CD4-positive, alpha-beta T cell treated with Interleukin-21 for 1 hour (primary cell): ENCODE measurements at places on chromosomes 3 and 15.

DNA sequence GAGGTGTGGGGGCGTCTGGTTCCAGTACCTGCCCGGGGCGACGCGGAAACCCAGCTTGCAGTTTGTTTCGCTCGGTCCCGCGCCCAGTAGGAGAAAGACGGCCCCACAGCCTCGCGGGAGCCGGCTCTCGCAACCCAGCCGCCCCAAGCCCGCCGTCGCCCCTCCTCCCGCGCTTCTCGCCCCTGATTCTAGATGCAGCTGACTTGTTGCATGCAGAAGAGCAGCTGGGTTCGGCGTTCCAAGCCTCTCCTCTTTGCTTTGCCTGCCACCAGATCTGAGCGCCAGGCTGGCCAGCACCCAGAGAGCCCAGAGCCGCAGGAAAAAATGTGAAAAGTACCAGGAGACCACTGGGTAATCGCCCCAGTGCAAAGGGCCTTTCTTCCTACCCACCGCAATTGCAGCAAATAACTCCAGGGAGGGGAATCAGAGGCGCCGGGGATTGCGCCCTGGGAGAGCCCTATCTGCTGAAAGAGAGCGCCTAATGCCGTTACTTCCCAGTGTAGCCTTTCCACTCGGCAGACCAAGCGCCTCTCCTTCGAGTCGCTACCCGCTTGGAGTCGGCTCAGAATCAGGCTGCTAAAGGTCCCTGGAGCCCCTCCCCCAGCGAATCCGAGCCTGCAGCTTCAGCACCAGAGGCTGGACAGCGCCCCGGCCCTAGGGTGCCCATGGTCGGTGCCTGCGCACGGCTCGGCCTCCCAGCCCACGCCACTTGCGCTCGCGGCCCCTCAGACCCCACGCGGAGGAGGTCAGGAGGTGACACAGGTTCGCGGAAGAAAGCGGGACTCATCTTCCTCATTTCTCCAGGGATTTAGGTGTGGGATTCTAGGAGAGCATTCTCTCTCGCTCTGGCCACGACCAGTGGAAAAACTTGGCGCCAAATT lies 15.7 kb upstream of the AEN start:
- peak; percentile 41 for DNase-seq

GRCh38 chr15:54675241-54675640 lies 521.5 kb downstream of the RSL24D1 start:
- no peak for DNase-seq

DNA sequence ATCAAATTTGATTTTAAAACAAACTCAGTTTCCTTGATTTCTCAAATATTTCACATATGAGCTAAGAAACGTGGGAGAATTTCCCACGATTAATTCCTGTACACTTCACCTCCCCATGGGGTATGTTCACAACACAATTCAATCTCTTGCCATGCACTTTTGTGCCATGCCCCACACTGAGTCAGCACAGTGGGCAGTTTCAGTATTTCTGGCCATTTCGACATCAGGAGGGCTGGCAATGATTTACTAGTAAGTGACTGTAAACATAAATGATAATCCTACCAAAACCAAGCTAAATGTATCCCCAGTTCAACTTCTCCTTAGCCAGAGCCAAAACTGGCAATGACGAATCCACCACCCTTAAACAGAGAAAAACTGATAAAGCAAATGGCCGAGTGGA lies 293.6 kb downstream of the FGF12 start:
- DNase-seq, result no peak

DNA sequence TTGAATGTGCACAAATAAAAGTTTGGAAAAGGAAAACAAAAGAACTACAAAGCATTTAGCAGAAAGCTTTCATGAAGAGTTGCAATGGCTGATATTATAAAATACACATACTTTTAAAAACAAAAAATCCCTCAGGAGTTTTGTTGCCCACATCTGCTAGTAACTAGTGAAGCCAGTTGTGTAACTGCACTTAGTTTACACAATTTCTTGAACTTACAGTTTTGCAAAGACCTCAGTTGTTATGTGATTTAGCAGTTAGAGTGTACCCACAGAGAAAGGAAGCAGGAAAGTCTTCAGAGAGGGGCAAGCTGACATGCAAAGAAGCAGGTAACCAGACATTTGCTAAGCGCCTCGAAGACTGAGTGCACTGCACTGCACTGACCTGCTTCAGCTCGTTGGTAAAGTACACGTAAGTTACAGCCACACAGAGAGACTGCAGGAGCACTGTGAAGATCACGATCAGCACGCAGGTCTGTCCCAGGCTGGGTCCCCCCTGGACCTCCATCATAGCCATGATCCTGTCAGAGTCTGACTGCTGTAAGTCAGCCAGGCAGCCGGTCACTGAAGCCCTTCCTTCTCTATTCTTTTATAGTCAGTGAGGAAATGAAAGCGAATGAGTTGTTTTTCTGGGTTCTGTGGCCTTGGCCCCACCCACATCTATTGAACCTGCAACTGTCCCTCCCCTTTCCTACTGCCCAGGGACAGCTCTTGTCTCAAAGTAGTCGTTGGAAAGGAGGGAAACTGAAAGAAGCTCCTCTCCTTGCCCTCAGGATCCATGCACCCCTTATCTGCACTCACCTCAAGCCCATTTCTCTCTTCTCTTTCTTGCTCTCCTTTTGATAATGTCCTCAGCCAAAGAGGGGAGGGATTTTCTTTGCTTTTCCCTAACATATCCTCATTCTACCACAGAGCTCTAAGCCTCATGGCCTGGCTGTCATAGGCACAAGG lies at the start of gene TNFSF10:
Gene TNFSF10, minus strand, starts transcription at position 560 of the 948 bp plus-strand sequence. Its CDS starts 46 bp downstream, at position 514.
- DNase-seq, result peak; percentile 80

DNA sequence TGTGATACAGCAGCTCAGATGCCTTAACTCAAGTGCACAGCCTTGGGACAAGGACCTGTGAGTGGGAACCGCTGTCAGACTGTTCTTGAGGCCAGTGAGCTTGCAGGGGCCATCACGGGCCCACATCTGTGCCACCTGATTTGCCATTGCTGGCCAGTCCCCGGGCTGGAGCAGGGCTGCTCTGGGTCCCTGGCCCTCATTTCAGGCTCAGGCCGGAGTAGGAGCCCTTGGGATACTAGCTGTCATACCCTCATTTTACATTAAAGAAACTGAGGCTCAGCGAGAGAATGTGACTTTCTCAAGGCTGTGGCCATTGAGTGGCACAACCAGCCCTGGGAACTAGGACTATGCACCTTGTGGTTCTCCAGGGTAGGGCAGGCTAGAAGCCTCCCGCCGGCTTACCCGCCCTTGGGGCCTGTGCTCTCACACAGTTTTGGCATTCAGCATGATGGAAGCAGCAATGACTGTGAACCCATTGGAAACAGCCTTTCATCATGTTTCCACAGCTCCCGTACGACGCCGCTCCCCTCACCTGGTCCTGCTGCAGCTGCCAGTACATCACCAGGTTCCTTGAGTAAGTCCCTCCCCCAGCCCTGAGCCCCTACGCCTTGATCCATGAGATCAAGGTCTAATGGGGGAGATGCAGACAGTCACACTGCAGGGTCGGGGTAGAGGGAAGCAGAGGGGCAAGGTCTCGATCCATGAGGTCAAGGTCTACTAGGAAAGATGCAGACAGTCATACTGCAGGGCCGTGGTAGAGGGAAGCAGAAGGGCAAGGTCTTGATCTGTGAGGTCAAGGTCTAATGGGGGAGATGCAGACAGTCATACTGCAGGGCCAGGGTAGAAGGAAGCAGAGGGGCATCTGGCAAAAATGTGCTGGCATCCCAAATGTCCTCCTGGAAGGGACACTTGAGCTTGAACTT lies 42.2 kb downstream of the GOLGA6L10 start:
- DNase-seq, result no peak

GRCh38 chr3:161694682-161695564 lies 198.3 kb downstream of the OTOL1 start:
- no peak for DNase-seq

DNA sequence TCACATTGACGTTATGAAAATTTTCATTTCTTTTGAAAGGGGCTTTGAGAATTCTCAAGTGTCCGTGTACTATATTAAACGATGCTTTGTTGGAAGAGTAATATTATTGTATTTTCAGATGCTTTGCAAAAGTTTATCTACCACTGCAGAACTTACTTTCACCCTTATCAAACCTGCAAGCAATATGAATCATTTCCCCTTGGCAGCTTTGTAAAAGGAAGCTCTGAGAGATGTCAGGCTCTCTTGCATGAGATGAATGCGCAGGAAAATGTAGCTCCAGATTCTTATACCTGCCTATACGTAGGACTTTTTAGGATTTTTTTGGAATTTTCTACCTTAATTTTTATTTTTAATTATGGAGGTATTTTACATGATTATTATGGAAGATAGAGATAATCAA lies 34.5 kb downstream of the GPD1L start:
- no peak for DNase-seq

DNA sequence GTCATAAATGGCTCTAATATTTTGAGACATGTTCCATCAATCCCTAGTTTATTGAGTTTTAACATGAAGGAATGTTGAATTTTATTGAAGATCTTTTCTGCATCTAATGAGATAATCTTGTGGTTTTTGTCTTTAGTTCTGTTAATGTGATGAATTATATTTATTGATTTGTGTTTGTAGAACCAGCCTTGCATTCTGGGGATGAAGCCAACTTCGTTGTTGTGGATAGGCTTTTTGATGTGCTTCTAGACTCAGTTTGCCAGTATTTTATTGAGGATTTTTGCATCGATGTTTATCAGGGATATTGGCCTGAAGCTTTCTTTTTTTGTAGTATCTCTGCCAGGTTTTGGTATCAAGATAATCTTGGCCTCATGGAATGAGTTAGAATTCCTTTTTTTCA lies 72.0 kb upstream of the CD96 start:
- DNase-seq, result no peak

DNA sequence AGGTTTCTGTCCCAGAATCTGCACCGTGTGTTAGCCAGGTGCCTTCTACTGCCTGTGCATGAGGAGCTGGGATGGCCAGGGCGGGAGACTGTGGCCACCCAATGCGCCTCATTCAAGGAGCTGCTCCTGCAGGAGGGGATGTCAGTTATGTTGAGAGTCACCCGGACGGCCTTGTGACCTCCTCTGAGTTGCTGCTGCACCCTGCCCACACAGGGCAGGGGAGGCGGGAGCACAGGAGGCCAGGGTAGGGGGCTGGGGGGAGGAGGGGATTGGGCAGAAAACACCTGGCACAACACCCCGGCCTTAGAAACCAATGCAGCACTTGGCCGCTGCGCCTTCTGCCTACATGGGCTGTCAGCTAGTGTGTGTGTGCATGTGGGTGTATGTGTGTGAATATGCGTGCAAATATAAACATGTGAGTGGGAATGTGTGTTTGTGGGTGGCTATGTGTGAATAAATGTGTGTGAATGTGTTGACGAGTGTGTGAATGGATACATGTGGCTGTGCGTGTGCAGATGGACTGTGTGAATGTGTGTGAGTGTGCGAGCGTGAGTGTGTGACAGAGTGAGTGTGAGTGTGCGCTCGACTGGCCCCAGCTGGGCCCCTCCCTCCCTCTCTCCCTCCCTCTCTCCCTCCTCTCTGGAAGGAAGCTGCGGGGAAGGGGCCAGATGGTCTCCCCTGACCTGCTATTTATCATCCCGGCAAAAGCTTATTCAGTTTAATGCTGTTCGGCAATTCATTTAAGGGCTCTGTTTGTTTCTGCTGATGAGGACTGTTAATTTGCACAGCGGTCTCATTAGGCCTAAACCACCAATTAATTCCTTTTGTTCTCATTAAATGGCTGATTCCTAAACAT lies 106.9 kb downstream of the TLE3 start:
- DNase-seq, result no peak

DNA sequence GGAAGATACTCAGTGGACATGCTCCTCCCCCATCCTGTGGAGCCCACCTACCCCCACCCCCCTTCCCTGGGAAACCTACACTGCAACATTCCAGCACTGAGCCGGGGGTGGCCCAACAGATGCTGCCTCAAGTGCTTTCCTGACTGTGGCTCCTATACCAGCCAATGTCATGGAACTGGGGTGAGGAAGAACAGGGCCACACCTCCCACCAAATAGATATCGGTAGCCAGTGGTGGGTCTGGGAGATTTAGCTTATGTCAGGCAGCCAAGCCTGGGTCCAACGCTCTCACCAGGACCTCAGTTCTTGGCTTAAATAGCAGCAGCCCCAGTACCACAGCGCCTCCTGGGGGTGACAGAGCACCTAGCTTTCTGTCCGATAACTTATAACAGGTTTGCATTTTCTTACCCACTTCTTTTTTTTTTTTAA lies 30.3 kb downstream of the CDC25A start:
- peak; percentile 51 for DNase-seq

GRCh38 chr3:128557531-128558280 lies 64.7 kb upstream of the GATA2 start:
- DNase-seq, result no peak

DNA sequence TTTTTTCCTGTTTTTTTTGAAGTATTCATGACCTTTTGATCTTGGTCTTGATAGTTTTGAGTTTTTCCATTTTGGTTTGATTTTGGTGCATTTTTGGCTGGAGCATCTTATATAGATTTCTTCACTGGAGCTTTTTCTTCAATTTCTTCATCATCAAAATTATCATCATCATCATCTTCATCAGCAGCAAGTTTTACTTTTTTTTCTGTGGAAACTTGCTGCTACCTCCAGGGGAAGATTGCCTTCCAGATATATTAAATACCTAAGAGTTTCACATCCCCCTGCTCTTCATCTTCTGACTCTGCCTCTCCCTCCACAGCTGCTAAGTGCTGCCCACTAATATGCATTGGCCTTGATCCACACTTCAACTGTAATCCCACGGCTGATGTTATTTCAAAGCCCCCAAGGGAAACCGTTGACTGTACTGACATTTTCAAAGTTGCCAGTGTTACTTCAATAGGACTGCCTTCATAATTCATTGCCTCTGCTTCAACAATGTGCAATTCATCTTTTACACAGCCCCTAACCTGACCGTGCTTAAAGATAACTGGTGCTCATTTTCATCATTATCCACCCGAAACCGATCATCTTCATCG lies 151.7 kb downstream of the NR1D2 start:
- no peak for DNase-seq

- DNase-seq, result no peak
Measured at GRCh38 chr3:119731560-119732343, 28.9 kb downstream of the CFAP91 start.

- no peak for DNase-seq
Measured at GRCh38 chr3:111035902-111036301, 35.7 kb upstream of the NECTIN3 start.

- no peak for DNase-seq
Measured at GRCh38 chr3:111737706-111738086, 121.4 kb upstream of the PHLDB2 start.

DNA sequence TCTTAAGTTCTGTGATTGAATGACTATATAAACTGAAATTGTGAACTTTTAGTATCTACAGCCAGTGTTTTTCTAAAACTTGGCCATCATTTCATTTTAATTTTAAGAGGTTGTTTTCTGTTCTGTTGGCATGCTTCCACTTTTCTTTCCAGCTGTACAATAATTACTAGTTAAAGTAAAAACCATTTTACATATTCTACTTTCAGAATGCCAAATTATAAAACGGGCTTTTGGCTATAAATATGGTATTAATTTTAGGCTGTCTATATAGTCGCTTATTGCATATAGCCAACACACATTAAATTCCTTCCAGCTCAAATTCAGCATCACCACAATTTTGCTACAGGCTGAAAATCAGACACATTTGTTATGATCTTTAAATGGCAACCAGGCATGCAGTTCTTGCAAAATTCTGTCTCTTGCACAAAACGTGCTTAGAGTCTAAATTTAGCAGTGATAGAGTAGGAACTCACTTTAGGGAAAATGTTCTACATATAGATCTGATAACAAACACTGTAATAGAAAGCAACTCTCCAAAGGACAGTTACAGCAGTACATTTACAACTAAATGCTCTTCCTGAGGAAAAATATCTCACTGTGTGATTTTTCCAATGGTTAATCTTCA lies 81.1 kb downstream of the BTD start:
- no peak for DNase-seq
